ENCODE measurements at places on chromosomes 6 and 20.

DNA sequence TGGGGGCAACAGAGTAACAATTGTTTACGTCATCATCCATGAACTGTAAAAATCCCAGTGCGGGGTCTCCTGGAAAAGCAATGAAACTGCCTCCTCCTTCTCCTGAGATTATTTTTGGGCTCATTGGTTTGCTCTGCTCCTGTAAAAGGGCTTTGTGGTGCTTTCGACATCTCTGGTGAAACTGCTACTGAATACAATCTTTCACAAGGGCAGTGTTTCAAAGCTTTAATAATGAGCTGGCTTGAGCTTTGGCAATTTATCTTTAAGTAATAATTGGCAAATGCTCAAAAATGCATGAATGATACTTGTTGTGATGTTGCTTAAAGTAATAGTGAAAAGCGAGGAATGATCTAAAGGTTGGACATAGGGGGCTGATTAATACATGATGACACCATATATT lies 43.5 kb upstream of the ENPP1 start:
- DNase-seq, result no peak

GRCh38 chr6:157235600-157236039 lies 87.7 kb downstream of the TMEM242 start:
- DNase-seq, result peak; percentile 23

DNA sequence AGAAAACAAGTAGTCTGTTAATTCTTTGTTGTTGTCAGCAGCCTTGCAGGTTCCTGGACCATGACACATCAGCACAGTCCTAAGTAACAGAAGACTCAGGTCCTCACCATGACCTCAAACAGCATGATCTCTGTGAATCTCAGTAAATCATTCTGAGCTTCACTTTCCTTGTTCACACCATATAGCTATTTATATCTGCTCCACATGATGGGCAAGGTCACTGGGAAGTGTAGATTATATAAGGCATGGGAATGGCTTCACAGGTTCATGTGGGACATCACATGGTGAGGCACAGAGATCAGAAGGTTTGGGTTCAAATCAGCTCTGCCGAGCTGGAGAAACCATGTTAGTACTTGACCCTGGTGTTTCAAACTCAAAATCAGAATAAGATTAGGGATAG lies 245.4 kb upstream of the SPTLC3 start:
- DNase-seq, result no peak

GRCh38 chr6:144400321-144400720 lies 115.2 kb downstream of the UTRN start:
- no peak for DNase-seq

GRCh38 chr6:129498950-129499842 lies 210.8 kb downstream of the ARHGAP18 start:
- DNase-seq, result no peak

GRCh38 chr6:35068206-35068605 lies 72.9 kb downstream of the TCP11 start:
- no peak for DNase-seq

DNA sequence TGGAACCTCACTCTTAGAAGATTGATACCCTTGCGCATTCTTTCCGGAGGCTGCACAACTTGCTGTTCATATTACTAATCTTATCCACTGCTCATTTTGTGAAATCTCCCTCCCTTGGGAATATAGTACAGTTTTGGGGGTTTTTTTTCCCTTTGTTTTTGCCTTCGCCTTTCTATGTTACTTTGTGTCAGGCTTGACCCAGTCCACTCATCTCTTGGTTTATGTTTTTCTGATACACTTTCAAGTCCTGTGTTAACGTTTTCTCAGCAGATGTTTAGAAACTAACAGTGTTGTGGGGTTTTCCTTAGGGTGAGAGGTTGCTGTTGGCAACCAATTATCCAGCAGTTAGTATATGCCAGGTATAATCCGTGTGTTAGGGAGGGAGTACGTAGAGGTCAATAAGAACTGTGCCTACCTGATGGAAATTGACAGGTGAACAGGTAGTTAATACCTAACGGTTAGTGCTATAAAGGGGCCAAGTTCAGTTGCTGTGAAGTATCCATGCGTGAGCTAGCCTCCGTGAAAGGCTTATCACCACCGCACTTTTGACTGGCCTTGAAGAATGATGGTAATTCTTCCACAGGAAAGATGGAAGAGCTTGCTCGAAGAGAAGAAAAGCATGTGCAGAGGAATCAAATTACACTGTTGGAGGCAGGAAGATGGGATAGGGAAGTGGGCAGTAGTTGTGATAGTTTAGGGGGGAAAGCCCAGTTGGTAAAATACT lies 1.4 kb downstream of the NFYA start:
- DNase-seq, result no peak

GRCh38 chr6:14458669-14459266 lies 341.2 kb downstream of the CD83 start:
- no peak for DNase-seq

- no peak for DNase-seq
Measured at GRCh38 chr20:664151-664550, 11.2 kb upstream of the SRXN1 start.

- no peak for DNase-seq
Measured at GRCh38 chr6:140001821-140002341, 627.4 kb upstream of the CITED2 start.

Data from stimulated activated CD8-positive, alpha-beta memory T cell treated with anti-CD3 and anti-CD28 coated beads, Interleukin-2, amount 100 ng/mL, for 1 hour (primary cell).